ENCODE measurements at places on chromosomes 3 and 15.
A peak's percentile ranks its signal among the peaks of the same experiment; 100 is the strongest.

DNA sequence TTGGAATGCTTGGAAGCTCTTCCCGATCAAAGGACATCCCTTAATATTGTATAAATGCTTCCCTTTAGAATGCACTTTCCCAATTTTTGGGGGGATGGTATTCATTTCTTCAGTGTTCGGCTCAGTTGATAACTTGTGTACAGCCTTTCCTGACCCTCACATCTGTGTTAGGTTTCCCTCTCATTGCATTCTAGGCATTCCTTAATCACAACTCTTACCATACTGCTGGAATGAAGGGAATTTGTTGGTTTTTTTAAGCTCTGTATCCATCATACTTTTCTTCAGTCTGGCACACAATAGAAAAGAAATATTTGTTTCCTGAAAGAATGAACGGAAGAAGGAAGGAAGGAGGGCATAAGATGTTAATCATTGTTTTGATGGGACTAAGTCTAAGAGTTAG, 119.5 kb downstream of the CHST2 start:
- DNase-seq, result no peak

DNA sequence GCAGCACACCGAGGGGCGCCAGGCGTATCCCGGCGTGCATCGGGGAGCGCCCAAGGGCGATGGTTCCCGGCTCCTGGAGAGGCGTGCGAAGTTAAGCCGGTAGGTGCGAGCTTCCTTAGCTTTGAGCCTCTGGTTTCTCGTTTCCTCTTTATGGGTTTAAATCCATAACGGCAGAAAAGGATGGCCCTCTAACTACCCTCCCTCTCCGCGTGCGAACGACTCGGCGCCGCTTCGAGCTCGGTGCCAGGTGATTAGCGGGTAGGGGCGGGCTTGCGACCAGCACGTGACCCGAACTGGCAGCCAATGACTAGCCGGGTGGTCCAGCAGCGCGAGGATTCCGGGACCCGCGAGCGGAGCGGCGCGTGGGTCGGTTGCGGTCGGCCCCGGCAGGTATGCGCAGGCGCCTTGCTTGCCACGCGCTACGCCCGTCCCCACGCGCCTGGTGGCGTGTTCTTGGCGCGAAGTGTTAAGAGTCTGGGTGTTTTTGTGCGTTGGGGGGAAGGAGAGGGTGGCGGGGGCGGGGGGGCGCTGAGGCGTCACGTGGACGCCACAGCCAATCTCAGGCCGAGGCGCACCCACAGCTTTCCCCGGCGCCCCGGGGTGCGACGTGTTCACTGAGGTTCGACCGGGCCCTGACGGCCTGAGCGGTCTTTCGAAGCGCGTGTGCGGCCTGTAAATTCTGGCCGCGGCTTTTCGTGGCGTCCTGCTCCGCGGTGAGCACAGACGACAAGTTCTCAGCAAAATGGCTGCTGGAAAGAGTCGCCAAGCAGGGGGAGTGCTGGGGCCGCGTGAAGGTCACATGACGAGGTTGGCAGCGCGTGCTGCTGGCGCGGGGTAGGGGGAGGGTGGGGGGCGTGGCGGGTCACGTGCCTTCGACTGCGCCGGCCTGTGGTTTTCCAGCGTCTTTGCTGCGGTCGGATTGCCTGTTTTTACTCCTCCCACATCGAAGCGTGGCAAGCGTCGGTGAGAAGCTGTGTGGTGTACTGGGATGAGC, 38.7 kb upstream of the MGA start:
- DNase-seq, result peak; percentile 62

GRCh38 chr3:133424937-133425869, 25.3 kb downstream of the BFSP2 start:
- no peak for DNase-seq

GRCh38 chr3:127457094-127457475, 133.4 kb downstream of the TPRA1 start:
- DNase-seq, result peak; percentile 25

Data from tibial artery (tissue), 4 donors.